ENCODE measurements at places on chromosomes 3 and 15.

- DNase-seq: no peak
Measured at GRCh38 chr3:181771120-181771519, 59.4 kb downstream of the SOX2 start.

DNA sequence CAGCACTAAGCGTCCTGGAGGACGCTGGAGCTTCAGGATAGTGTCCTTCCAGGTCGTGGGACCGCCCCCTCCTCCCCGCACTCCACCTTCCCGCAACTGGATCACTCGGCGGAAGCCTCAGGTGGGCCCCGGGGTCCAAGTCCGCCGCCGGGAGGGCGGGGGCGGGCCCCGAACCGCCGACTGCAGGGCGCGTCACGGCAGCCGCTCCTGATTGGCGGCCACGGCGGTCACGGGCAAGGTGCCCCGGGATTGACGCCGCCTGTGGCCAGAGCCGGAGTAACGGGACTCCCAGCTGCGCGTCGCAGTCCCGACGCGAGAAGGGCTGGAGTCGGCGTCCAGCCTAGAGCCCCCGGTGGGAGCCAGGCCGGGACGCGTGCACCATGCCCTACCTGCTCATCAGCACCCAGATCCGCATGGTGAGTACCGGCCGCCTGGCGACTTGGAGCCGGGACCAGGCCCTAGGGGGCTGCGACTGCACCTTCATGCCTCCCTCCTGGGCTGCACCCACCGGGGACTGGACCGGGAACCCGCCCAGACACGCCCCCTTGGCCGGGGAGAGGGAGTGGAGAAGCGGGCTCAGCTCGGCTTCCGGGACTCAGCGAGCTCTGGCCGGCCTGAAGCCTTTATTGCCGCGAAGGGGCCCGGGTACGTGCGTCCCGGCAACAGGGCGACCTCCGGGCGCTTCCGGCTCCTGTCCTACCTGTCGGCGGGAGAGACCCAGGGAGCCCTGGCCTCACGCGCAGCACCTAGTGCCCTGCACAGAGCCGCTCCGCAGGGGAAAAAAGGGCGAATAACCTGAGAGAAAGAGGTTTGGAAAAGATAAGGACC lies at the start of gene GCHFR:
TSS of gene GCHFR (plus strand) at position 268 of the 828 bp plus-strand sequence. CDS start at position 381, 113 bp downstream.
- DNase-seq: peak; percentile 59

DNA sequence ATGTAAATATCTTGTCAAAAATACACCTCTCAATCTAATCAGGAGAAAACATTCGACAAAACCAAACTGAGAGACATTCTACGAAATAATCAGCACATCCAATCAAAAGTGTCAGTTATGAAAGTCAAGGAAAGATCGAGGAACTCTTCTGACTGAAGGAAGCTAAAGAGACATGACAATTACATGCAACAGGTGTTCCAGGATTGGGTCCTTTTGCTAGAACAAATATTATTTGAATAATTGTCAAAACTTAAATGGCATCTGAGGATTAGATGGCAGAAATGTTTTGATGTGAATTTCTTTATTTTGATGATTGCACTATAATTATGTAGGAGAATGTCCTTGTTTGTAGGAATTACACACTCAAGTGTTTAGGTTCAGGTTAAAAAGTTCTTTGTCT lies 124.1 kb upstream of the HES1 start:
- no peak for DNase-seq

GRCh38 chr3:22117751-22118346 lies 366.8 kb upstream of the ZNF385D start:
- DNase-seq: no peak

DNA sequence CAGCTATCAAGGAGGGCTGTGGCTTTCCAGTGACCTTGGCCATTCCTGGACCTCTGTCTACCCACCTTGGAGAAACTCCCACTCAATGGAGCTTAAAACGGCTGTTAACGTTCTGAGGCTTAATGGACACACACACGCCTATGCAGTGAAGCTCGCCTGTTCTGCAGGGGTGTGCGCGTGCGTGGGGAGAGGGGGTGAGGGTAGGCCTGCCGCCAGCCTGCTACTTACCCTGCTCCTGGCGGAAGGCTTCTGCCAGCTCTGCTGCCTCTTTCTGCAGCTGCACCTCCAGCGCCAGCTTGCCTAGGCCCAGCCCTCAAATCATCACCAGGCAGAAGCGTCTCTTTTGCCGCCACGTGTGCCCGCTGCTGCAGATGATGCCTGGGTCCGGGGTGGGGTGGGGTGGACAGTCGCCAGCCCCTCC lies 23.2 kb upstream of the PARL start:
- DNase-seq: no peak
